MG63 (cell line): ENCODE measurements at places on chromosomes 5 and 9. TPM values are rescaled to one million over a fixed set of nuclear protein-coding genes. Genes with fewer than 3 reads are reported as not detected.
A peak's percentile ranks its signal among the peaks of the same experiment; 100 is the strongest.

Gene ADAMTS13
- 1.1 and 2.0 TPM in 2 replicates for total RNA-seq

GRCh38 chr5:43631182-43631910, 28.4 kb downstream of the NNT start:
- peak; percentile 30 for DNase-seq

Gene MYMK
- total RNA-seq, result not detected in 2 replicates

DNA sequence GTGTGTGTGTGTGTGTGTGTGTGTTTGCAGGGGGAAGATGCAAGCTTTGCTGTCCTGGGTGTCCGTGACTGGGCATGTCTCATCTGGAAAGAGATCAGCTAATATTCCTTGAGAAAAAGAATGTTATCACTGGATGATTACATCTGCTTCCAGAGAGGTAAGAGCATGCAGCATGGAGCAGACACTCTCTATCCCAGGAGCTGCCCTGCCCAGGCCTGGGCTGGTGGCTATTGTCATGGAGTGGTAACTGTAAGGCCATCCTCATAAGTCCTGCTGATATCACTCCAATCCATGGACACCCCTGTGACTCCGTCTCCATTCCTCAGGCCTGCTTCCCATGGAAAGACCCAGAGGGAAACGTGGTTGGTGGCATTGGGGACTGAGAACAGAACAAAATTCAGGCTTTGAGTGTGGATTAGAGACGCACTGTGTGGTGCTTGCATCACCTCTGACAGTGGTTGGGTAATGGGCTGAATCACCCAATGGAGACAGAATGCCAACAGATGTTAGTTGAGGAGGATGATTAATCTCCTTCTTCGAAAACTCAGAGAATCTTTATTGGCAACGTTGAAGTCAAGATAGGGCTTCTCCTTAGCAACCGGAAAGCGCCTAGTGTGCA, 52.0 kb upstream of the KCNIP1 start:
- DNase-seq, result peak; percentile 76

GRCh38 chr5:39058178-39058921, 15.8 kb downstream of the RICTOR start:
- no peak for DNase-seq

Gene VLDLR
- 0.13 TPM in 1 of 2 replicates, not detected in the other for total RNA-seq

Gene OR13C9
- total RNA-seq, result not detected in 2 replicates

Gene NUTM2F
- not detected in 2 replicates for total RNA-seq

Gene PCA3
- total RNA-seq, result not detected in 2 replicates

Gene STC2
- 65.2 and 103 TPM in 2 replicates for total RNA-seq

GRCh38 chr9:108162664-108163063, 673.1 kb upstream of the KLF4 start:
- DNase-seq, result peak; percentile 86

DNA sequence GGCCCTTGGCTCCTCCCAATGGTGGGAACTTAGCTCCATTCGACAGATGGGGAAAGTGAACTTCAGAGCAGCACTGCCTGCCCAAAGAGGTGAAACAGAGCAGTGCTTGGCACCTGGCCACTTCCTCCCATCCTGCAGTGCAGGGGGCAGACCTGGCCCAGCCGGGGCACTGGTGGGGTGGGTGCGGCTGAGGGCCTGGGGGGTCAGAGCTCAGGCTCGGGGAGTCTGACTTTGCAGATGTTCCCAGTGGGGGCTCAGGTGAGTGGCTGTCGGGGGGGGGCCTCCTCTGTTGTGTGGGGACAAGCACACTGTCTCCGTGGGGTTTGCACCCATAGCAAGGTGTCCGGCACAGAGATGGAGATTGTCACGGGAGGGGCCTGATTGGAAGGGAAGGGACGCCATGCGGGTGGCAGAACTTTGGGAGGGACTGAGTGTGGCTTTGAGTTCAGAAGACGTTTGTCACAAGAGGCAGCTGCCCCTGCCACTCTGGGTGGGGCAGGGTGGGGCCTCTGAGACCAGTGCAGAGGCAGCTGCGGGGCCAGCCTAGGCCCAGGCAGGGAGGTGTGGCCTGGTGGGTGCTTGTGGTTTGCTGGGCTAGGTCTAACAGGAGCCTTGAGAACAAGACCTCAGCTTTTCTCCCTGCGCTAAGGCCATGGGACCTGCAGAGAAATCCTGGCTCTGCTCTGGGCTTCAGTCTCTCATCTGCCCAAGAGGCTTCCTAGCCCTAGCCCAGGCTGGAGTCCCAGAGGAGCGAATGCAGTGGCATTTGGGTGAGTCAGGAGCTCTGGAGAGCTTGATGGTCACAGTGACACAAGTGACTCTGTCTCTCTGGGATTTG, 2.5 kb downstream of the MYMK start:
- no peak for DNase-seq

Gene LCN15
- not detected in 2 replicates for total RNA-seq

GRCh38 chr5:56561455-56561854, 253.9 kb upstream of the MAP3K1 start:
- DNase-seq, result peak; percentile 14

Gene EPB41L4A
- 0.53 and 3.7 TPM in 2 replicates for total RNA-seq

GRCh38 chr5:135085133-135085935, 51.3 kb upstream of the PITX1 start:
- DNase-seq, result peak; percentile 94

DNA sequence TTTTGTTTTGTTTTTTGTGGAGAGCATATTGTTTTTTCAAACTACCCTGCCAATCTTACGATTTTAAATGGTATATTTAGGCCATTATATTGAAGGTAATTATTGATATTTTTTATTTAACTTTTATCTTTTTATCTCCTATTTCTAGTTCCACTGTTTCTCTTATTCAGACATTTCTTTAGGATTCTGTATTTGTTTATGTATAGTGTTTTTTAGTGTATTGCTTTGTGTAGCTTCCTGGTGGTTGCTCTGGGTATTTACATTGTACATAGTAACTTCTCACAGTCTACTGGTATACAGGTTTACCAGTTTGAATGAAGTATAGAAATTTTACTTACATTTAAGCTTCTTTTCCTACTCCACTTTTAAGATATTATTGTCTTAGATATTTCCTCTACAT, 63.2 kb downstream of the ERCC6L2 start:
- no peak for DNase-seq
